ENCODE measurements at places on chromosomes 4 and X.

- no peak for DNase-seq
These were observed 32.4 kb downstream of the TNIP2 start for GRCh38 chr4:2723751-2724150.

GRCh38 chr4:146567396-146567795 lies 45.7 kb upstream of the SLC10A7 start:
- DNase-seq = no peak

GRCh38 chr4:147580396-147580795 lies 36.8 kb upstream of the TMEM184C start:
- DNase-seq = no peak

DNA sequence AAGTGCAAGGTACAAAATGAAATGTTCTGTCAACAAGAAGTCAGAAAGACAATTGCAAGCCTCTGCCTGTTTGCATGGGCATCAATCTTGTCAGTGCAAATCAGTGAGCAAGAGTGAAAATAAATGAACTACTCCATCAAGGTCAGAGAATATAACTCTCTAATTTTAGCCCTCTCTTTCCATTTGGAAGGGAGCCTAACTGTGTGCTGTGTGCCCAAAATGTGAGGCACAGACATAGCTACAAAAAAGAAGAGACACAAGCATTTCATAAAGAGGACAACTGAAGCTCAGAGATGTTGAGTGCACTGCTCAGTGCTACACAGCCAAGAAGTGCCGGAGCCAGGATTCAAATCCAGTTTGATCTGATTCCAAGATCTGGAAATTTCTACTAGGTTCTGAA lies 114.3 kb downstream of the SLC2A9 start:
- no peak for DNase-seq

DNA sequence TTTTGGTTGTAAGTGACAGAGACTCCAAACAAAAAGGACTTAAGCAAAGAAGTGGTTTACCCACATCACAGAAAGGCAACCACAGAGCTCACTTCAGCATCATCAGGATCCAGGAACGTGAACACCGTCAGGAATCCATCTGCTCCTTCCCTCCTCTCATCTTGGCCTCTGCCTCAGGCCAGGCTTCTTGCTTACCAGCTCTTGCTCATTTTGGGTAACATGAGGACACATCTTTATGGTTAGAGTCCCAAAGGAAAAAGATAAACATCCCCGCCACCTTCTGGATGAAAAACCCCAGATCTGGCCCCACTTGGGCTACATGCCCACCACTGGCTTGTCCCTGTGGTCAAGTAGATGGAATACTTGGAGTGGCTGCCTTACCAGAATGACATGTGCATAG lies 176.8 kb upstream of the RPL34 start:
- DNase-seq = no peak

DNA sequence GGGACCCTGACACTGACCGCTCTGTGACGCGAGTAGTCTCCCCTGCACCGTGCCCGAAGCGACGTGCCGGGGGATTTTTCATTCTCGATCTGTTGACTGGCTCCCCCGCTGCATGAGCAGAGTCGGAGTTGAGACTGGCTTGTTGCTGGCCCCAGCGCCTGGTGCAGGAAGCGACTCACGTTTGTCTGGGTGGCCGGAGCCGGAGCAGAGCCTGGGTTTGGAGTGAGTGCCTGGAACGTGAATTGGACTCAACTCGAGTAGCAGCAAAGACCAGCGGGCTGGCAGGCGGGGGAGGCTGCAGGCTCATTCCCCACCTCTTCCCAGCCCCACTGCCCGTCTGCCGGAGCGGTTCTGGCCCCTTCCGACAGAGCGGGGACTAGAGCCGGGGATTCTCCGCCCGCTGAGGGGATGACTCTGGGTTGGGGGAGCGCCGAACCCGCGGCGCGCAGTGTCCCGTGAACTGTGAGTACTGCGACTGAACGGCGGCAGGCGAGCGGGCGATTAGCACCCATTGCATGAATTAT lies 554 bp downstream of the PCDH7 start:
- DNase-seq = peak; percentile 88

DNA sequence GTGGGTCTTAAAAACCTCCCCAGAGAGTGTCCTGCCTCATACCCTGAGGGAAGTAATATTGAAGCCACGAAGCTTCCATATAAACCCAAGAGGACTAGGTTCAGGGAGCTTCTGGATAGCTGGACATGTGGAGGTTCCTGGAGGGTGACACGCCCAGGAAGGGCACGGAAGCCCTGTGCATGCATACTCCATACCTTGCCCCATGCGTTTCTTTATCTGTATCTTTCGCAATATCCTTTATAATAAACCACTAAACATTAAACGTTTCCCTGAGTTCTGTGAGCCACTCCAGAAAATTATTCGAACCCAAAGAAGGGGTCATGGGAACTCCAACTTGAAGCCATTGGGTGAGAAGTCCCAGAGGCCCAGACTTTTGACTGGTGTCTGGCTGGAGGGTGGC lies 45.7 kb upstream of the HPF1 start:
- DNase-seq = no peak

DNA sequence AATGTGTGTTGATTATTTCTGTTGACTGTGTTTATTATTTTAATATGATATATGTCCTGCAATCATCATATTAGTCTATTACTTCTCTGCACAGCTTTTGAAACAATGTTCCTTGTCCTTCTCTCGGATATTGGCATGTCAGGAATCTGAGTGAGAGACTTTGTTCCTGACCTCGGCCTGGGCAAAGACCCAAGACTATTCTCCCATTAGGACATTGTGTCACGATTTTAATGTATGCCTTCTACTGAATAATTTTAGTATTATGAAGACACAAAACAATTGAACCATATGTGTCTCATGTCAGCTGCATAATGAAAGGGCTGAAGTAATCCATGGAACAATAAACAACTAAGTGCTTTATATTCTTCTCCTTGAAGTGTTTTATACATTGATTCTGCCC lies 580.8 kb upstream of the TENM3 start:
- DNase-seq = peak; percentile 53

- DNase-seq = no peak
These were observed 67.8 kb upstream of the PCDH10 start for GRCh38 chr4:133081246-133081645.

DNA sequence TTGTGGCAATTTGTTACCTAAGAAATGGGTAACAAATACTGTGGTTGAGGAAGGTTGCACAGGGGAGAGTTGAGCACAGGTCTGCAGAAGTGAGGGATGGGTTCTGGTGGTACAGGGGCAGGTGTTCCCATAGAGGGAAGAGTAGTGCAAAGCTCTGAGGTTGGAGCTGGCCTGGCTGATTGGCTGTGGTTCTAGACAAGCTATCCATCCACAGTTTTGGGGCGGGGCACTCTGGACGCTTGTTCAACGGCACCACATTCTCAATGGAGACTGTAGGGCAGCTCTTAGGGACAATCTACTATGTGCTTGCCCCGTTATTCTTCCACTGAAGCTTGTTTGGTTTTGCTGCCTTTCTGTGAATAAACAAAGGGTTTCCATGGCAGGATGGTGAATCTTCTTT lies 35.4 kb downstream of the NAT8L start:
- no peak for DNase-seq

- no peak for DNase-seq
These were observed 341 bp downstream of the FAM9B start for GRCh38 chrX:9033586-9033985.

DNA sequence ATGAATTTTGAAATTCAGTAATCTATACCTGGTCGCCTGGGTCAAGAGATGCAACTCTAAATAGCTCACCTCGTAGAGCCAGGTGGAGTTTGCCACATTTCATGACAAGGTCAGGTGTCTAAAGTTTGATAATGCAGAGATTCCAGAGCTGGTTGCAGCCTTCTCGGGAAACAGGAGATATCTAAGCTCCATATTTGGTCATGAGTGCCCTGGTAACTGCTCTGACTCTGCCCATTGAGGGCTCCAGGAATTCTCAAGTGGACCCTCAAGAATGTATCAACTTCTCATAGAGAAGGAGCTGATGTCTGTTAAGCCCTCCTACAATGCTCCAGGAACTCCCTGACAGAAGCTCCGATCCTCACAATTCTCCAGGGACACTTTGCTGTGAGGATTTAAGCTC lies 33.2 kb upstream of the TSPAN5 start:
- no peak for DNase-seq

Measured in eye (tissue), 1 donor.